Activated naive CD4-positive, alpha-beta T cell (primary cell): ENCODE measurements at places on chromosomes 12 and 14.

DNA sequence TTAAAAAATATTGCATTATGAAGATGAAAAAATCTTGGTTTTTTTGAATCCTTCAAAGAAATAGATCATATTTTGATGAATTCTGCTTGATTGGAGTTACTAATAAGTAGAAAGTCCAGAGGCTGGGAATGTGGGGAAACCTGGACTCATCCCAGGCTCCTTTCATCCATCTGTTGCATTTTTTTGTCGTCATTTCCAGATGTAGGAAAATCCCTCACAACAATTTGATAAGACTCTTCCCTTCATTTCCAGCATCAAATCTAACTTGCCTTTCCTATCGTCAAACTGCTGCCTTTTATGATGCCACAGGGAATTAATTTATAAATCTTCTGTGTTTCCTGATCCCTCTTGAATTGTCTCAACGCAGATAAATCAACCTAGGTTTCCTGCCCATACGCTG lies 211.6 kb downstream of the FBXL14 start:
- DNase-seq, result no peak

- no peak for DNase-seq
Measured at GRCh38 chr14:60222820-60223219, 26.2 kb upstream of the PPM1A start.

GRCh38 chr12:52720365-52720886 lies 17.1 kb upstream of the KRT77 start:
- no peak for DNase-seq

GRCh38 chr14:76792422-76792821 lies 20.3 kb downstream of the ANGEL1 start:
- no peak for DNase-seq

- DNase-seq, result no peak
Measured at GRCh38 chr14:62692490-62693106, 352.7 kb downstream of the KCNH5 start.

GRCh38 chr12:27781680-27782079 lies 1.6 kb upstream of the MANSC4 start:
- DNase-seq, result no peak

- no peak for DNase-seq
Measured at GRCh38 chr12:110658878-110659277, 30.0 kb downstream of the HVCN1 start.

DNA sequence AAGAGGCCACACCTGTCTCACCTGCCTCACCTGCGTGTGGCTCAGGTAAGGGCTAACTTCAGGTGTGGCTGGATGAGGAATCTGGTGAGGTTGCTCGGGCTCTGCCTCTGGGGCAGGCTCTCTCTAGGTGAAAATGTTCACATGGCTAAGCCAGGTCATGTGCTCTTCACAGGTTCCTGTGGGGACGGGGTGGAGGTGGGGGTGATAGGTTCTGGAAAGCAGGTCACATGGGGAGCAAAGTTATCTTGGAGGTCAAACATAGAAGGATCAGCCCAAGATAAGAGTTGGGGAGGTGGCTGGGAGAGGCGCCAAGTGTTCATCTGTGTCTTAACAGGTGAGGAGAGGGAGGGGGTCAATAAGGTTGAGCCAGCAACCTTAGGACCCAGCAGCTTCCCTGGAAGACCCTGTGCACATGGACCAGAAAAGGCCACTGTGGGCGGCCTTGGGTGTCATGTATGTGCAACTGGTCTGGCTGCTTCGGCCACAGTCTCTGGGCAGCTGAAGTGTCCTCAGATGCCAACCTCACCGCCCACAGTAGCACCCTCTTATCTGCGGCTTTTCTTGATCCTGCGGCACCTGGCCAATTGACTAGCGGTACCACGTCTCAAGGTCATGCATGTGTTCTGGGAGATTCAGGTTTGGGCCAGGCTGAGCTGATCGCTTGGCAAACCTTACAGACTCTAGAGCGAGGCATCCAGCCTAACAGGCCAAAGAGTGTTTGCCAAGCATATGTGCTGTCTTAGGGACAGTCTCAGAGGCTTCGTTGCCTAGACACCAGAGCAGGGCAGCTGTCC lies 60.5 kb downstream of the CACNA1C start:
- no peak for DNase-seq

DNA sequence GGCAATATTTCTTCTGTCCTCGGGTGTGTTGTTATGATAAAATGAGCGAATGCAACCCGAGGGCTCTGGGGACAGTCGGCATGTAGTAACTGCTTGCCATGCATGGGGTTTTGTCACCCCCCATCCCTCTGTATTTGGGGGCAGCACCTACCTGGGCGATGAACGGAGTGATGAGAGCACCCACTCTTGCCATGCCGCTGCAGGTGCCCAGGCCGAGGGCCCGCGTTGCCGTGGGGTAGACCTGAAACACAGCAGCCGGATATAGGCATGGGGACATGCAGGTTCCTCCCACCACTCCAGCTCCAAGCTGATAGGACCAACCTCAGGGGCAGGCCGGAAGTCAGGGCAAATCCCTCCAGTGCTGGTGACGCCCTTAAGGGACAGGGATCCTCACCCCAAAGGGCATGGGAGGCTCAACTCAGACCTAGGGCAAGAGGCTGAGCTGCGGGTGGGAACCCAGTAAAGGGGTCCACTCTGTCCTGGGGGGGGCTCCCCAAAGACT lies 35.8 kb downstream of the DAO start:
- DNase-seq, result no peak
